ENCODE measurements at places on chromosomes 16 and 17. TPM values are rescaled to one million over a fixed set of nuclear protein-coding genes. Genes with fewer than 3 reads are reported as not detected.
A peak's percentile ranks its signal among the peaks of the same experiment; 100 is the strongest.

The ARHGAP44 gene
- total RNA-seq: 0.80 TPM

The C17orf107 gene
- total RNA-seq: 2.4 TPM

The PPP1R27 gene
- total RNA-seq: not detected

The CCL4 gene
- total RNA-seq: 0.51 TPM

DNA sequence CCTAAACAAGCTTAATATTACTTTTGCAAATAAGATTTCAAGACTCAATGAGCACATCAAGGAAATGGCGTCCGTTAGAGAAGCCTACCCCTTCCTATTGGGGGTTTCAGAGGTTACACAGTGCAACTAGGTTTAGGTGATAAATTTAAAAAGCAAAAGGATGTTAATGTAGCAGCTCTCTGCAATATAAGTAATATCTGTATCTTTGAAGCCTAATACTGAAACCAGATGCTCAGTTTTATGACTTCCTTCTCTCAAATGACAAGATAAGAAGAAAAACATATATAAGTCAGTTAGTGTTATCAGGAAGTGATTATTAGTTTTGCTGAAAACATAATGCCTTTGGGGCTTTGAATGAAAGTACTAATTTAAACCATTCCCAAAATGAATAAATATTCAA, 54.3 kb upstream of the MED13 start:
- H3K4me1 ChIP-seq: no peaks in the 10 kb centered on the region
- no peak for DNase-seq
- H3K36me3 ChIP-seq: no peaks in the 10 kb centered on the region
- no peak overlapping the region for H3K27ac ChIP-seq
- H3K4me3 ChIP-seq: no peak overlapping the region
- no peaks in the 10 kb centered on the region for H3K27me3 ChIP-seq

DNA sequence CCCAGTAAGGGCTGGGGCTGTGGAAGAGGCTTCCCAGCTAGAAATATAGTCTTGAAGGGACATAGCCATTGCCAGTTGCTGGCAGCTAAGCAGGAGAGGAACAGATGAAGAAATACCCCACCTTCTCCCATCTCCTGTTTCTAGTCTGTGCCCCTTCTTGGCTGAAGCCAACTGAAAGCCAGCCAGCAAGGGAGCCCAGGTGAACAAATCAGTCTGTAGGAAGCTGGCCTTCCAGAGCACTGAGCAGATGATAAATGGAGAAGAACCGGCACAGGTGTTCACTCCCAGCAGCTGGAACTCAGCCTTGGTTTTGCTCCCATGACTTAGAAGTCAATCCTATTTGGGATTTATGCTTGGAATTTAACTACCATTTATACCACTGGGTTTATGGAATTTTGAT, 69.2 kb upstream of the DHX40 start:
- H3K4me1 ChIP-seq: no peaks in the 10 kb centered on the region
- no peaks in the 10 kb centered on the region for H3K27me3 ChIP-seq
- H3K27ac ChIP-seq: no peak overlapping the region
- H3K36me3 ChIP-seq: no peaks in the 10 kb centered on the region
- no peak overlapping the region for H3K4me3 ChIP-seq

- H3K4me1 ChIP-seq: peaks cover 80% of the 10 kb centered on the region
- peak overlapping the region; percentile 79 for H3K27ac ChIP-seq
- H3K27me3 ChIP-seq: no peaks in the 10 kb centered on the region
- H3K4me3 ChIP-seq: no peak overlapping the region
- no peaks in the 10 kb centered on the region for H3K36me3 ChIP-seq
Observed at GRCh38 chr17:77403854-77404253, 263.1 kb downstream of the SEC14L1 start.

DNA sequence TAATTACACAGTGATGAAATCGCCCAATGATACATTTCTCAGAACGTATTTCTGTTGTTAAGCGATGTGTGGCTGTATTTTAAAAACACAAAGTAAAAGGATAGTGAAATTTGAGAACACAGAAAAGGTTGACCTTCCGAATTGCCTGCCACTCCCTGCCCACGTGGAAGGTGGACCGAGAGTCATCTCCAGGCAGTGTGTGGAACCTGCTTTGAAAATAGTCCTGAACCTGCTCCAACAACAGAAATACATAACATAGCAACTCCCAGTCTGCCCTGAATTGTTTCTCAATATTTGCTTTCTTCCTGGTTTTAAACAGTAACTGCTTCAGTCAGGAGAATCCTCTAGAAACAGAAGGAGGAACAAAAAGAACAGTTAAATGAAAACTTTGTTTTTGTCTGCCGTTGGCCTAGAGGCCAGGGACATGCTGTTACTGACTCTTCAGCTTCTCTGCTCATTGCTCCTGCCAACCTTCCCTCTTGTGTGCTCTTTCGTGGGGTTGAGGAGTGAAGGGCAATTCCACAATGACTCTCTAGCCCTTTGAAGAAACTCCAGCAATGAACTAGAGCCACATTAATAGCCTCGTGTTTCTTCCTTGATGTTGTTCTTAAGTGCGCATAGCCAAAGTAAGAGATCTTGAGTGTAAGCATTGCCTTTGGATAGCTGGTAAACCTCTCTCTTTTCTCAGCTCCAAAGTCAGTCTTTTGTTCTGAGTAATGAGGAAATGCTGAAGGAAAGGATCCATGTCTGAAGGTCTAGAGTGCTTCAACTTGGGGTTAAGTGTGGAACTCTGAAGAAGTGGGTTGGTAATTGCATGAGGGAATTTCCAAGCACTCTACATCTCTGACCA, 452.5 kb upstream of the CCL2 start:
- no peaks in the 10 kb centered on the region for H3K36me3 ChIP-seq
- no peak for DNase-seq
- H3K4me1 ChIP-seq: no peaks in the 10 kb centered on the region
- H3K27me3 ChIP-seq: peaks cover 12% of the 10 kb centered on the region
- H3K4me3 ChIP-seq: no peak overlapping the region
- H3K27ac ChIP-seq: no peak overlapping the region

DNA sequence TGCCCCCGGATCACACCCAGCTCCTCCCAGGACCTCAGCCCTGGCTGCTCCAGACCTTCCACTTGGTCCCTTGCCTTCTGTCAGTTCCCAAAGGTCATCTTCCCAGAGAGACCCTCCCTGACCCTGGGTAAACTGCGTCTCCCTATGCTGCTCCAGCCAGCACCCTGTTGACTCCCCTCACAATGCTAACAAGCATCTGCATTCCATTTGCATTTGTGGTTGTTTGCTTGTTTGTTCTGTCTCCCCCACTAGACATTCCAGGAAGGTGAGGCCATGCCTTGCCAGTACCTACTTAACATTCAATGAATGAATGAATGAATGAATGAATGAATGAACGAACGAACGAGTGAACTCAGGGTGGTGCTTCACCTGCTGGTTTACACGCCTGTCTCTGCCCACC, 171.2 kb downstream of the WSCD1 start:
- no peaks in the 10 kb centered on the region for H3K4me1 ChIP-seq
- no peak overlapping the region for H3K4me3 ChIP-seq
- no peaks in the 10 kb centered on the region for H3K36me3 ChIP-seq
- no peaks in the 10 kb centered on the region for H3K27me3 ChIP-seq

DNA sequence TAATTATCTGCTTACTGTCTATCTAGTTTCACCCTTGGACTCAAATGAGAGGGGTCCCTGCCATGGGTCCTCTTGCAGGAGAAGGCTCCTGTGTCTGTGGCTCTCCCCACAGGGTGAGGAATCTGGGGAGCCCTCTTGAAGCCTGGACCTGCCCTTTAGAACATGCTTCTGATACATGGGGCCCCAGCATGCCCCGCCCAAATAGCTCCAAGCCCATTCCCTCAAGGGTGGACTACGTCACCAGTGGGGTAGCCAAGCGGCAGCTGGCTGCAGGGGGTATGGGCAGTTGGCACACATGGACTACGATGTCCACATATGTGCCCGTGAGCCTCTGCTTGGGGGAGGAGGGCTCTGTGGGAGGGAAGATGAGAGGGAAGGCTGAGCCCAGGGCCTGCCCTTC, 39.3 kb downstream of the ARHGAP27 start:
- H3K4me1 ChIP-seq: no peaks in the 10 kb centered on the region
- DNase-seq: no peak
- no peaks in the 10 kb centered on the region for H3K36me3 ChIP-seq
- no peaks in the 10 kb centered on the region for H3K27me3 ChIP-seq
- no peak overlapping the region for H3K27ac ChIP-seq

- H3K36me3 ChIP-seq: no peaks in the 10 kb centered on the region
- peaks cover 8% of the 10 kb centered on the region for H3K4me1 ChIP-seq
- no peaks in the 10 kb centered on the region for H3K27me3 ChIP-seq
- no peak for DNase-seq
- no peak overlapping the region for H3K27ac ChIP-seq
- H3K4me3 ChIP-seq: no peak overlapping the region
Observed at GRCh38 chr17:48503747-48504146, 27.1 kb downstream of the HOXB1 start.

DNA sequence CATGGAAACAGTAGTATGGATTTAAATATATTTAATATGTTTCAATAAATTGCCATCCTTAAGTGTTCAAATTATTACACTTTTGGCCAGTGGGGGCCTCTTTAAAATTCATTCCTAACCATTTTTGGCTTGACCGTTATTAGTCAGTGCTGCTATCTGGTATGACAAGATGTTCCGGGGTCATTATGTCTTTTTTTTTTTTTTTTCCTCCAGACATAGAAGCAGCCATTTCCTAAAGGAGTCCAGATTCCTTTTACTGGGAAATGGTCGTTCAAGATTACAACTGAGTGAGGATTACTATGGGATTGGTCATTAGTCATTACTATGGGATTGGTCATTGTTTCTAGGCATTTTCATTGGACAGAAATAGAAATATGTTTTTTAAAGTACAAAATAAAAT, 53.4 kb downstream of the NF1 start:
- no peaks in the 10 kb centered on the region for H3K36me3 ChIP-seq
- H3K4me3 ChIP-seq: no peak overlapping the region
- H3K27me3 ChIP-seq: no peaks in the 10 kb centered on the region
- no peak overlapping the region for H3K27ac ChIP-seq
- DNase-seq: no peak

GRCh38 chr16:19843371-19843770, 41.3 kb downstream of the GPRC5B start:
- H3K27me3 ChIP-seq: no peaks in the 10 kb centered on the region
- DNase-seq: no peak
- H3K36me3 ChIP-seq: no peaks in the 10 kb centered on the region
- no peak overlapping the region for H3K4me3 ChIP-seq
- no peak overlapping the region for H3K27ac ChIP-seq

DNA sequence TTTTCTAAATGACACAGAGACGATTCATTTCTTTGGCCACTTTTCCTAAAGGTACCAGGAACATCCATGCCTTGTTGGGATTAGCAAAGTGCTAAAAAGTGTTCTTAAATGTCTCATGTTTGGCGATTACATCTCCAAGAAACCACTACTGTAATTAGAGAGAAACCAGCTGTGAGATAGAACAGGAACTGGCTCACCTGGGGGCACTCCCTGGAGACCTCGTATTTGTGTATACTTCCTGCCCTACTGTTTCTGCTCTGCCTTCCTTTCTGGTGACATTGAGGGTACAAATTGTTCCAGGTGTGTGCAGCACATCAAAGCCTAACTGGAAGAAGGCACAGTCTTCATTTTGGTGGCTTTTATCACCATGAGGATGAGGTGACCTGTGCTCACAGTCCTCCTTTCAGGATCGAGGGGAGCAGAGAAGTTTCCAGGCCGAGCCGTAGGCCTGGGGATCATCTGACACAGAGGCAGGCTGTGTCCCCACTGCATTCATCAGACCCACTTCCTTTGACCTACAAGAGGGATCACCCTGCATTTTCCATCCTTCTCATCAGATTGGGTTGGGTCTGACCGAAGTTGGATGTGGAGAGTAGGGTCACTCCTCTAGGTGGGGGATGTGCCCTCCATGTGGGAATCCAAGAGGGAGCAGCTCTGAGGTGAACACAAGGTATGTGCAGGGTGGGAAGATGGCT, 23.7 kb downstream of the CCL4 start:
- H3K4me3 ChIP-seq: no peak overlapping the region
- peaks cover 4% of the 10 kb centered on the region for H3K27me3 ChIP-seq

GRCh38 chr17:75474736-75475135, 18.3 kb downstream of the TMEM94 start:
- H3K4me1 ChIP-seq: no peaks in the 10 kb centered on the region
- no peaks in the 10 kb centered on the region for H3K36me3 ChIP-seq
- DNase-seq: no peak

DNA sequence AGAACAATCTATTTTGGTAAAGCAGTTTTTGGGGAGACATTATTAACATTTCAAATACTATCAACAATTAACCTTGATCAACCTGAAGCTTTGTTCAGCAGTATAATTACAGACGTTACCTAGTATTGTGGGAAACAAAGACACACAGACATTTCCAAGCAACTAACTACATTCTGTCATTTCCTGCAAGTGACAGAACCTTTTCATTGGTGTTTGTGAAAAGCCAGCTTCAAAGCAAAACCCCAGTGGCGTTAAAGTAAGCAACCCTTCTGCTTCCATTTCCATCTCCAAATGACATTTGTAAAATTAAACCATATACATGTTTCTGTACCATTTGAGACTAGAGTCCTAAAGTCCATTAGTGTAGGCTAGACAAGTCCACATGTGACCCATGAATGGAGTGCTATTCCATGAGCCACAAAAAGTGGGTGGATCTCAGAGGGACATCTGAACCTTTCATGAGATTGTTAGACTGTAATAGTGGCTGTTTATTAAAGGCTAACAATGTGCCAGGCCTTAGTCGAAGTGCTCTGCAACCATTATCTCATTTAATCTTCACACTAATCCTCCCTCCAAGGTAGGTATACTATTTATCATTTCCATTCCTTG, 101.2 kb downstream of the SSH2 start:
- no peaks in the 10 kb centered on the region for H3K27me3 ChIP-seq
- no peaks in the 10 kb centered on the region for H3K36me3 ChIP-seq
- H3K4me3 ChIP-seq: no peak overlapping the region
- no peak overlapping the region for H3K27ac ChIP-seq
- DNase-seq: no peak

- no peaks in the 10 kb centered on the region for H3K4me1 ChIP-seq
- no peak overlapping the region for H3K4me3 ChIP-seq
Observed at GRCh38 chr17:67534941-67535340, 157.9 kb downstream of the PITPNC1 start.

DNA sequence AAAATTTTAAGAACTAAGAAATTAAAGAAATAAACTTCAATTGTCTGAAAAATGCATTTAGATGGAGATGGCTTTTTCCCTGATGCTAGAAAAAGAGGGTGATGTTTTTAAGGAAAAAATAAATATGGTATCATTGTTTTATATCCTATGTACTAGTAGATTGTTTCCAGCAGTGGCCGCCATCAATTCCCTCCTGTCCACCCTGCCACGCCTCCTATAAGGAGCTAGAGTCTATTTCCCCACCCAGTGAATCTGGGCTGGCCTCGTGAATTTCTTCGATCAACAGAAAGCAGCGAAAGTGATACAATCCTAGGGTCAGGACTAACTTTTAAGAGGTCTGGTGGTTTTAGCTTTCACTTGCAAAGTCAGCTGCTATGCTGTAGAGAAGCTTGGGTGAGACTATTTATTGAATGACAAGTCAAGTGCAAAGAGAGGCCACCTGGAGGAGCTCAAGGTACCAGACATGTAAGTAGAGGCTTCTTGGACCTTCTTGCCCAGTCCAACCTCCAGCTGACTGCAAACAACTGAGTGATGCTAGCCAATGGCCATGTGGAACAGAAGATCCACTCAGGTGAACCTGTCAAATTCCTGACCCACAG, 80.9 kb upstream of the MTMR4 start:
- H3K27ac ChIP-seq: no peak overlapping the region
- H3K4me1 ChIP-seq: no peaks in the 10 kb centered on the region
- no peak overlapping the region for H3K4me3 ChIP-seq
- H3K36me3 ChIP-seq: no peaks in the 10 kb centered on the region
- no peaks in the 10 kb centered on the region for H3K27me3 ChIP-seq

All from Panc1 (cell line).